T47D (cell line): ENCODE measurements at places on chromosomes 1 and 21.

DNA sequence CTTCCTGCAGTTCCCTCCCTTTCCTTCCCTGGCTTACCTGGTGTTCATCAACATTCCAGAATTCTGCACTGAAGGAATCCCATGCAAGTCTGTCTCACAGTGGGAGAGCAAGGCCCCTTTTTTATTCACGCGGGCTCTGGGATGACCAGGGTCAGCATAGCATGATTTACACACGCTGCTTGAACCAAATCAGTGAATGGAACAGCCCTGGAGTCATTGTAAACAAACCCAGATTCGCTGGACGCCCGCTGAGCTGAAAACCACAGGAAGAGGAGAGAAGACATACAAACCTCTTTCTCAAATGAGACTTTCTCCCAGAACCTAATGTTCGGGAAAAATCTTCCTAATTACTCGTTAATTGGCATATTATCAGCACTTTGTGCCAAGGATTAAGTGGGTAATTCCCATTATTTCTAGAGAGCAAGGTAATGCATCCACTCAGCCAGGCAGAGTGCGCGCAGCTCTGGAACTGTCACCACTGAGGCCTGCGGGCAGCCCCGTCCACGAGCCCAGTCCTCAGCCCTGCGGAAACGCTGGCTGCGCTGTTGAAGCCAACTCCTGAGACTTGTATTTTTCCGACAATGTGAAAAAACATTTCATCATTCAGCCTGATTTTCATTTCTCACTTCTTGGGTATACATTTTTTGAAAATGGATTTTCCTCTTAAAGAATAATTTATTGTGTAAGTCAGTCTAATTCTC lies 140.0 kb downstream of the ETS2 start:
- DNase-seq: no peak

DNA sequence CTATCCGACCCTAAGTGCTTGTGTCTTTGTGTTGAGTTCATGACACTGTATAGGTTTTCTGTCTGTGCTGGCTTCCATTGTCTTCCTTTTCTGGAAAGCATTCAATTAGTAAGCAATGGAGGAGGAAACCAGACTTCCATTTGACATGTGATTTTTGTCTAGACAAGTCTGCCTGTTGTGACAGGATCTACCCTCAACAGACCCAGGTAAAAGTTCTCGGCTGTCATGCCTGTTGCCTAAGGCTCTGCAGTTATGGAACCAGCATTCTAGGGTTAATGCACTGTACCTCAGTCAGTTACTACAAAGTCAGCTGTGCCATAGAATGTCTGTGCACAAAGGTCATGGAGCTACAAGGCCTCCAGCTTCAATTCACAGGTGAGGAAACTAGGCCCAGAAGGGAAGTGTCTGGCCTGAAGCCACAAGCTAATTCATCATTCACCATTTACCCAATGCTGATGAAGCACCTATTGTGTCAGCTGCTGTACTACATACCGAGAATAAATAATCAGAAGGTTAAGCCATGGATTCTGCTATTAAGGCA lies 72.3 kb downstream of the PLPP3 start:
- DNase-seq: no peak

GRCh38 chr1:92502247-92502646 lies 15.5 kb upstream of the GFI1 start:
- DNase-seq: no peak

GRCh38 chr1:58710190-58711085 lies 10.6 kb upstream of the MYSM1 start:
- no peak for DNase-seq

- peak; percentile 88 for DNase-seq
These were observed 15.2 kb downstream of the RIPK4 start for GRCh38 chr21:41751611-41752011.

- no peak for DNase-seq
These were observed 89.0 kb downstream of the PSMG1 start for GRCh38 chr21:39094087-39094780.

DNA sequence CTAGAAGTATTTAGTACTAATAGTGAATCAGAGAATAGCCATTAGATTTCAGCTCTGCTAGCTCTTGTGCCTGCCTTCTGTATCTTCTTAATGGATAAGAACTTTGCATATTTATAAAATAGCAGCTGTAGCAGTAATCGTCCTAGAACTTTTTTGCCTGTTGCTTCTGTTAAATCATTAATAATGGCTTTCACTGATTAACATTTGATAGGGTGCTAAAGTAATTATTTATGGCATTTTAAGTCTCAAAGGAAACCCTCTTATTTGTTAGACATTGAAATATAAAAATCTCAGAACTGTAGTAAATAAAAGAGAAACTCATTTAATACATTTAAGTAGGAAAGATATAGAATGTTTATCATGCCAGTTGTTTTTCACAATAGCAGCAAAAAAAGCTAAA lies 27.0 kb downstream of the SPEN start:
- no peak for DNase-seq

DNA sequence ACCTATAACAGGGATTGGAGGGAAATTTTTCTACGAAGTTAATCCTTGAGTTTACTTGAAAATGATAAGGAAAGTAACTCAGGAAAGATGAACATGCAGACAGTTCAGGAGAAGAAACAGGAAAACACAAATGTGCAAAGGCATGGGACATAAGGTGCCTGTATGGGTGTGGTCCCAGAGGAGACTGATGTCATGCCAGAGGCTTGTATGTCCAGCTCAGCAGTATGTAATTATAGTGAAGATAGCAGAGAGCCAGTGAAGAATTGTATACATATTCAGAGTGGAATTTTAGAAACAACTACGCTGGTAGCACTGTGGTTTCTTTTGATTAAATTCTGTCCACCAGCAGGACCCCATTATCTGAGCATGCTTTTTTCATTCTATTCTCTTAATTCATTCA lies 179.5 kb downstream of the LRRC7 start:
- DNase-seq: no peak

- no peak for DNase-seq
These were observed 83.5 kb downstream of the TOMM20 start for GRCh38 chr1:235045034-235045690.

DNA sequence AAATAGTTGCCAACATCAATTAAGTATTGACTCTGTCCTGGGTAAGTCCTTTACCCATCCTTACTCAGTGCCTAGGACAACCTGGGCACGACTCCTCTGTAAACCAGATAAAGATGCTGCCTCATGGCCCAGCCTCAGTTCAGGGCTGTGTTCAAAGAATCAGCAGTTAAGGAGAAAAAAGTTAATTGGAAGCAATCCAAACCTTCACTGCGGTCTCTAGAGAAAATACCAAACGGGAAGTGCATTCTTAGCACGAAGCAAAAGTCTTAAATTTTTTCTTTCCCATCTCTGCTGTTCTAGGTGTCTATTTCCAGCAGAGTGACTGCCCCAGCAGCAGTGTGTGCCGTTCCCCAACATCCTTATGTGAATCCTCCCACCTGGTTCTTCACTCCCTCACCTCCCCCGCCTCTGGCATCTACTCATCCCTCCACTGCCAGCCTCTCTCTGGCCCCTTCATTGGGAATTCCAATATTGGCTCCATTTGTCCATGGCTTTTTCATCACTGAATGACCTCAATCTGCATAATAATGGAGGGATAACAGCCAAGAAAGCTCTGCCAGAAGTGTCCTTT lies 23.2 kb downstream of the KANK4 start:
- no peak for DNase-seq

- no peak for DNase-seq
These were observed 9.4 kb upstream of the SESN2 start for GRCh38 chr1:28249866-28250295.

DNA sequence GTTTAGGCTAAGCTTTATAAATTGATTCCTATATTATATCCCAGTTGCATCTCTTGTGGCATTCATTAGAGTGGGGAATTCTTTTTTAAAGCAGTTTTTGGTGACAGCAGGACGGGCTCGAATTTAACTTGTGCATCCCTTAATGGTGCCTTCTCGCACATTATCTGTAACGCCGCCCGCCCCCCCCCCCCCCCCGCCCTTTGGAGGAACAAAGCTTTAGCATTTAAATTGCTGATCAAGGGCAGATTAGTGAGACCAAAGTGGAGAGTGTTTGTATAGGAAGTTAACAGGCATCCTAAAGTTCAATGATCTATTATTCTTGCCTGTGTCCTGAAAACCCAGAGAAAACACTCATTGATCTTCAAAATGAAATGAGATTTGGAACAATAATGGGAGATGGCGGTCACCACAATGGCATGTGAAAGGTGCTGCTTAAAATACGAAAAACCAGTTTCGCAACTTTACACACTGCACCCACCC lies 2.2 kb downstream of the LMO4 start:
- no peak for DNase-seq

- DNase-seq: peak; percentile 39
These were observed 51.1 kb upstream of the CFHR3 start for GRCh38 chr1:196723325-196724185.

GRCh38 chr1:192565946-192566345 lies 9.6 kb upstream of the RGS1 start:
- no peak for DNase-seq

DNA sequence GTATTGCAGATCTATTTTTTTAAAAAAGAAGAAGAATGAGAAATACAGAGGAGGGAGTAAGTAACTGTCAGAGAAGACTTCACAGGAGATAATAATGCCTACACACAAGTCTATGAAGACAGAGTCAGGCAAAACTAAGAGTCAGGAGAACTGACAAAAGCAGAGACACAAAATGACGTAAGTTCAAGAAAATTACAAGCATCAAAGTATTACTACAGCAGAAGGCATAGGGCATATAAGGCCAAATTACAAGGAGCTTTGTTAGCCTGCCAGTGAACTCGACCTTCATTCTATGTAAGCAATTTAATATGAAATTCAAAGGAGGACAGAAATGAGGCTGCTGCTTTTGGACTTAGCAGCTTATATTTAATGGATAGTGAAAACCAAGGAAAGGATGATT lies 23.7 kb downstream of the FAF1 start:
- no peak for DNase-seq

DNA sequence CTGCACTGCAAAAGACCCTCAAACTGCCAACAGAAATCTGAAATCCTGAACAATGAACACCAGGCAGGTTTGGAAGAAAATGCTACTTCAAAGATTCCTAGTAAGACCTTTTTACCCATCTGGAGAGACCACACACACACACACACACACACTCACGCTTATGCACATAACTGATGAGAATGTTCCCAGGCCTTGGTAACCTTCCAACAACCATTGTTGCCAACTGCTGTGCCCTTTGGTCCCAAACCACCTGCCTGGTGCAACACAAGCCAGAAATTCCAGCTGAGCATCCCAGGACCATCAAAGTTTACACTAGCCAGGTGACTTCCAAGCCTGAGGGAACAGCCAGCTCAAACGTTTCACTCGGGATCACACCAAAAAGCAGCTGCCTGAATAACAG lies 56.9 kb downstream of the SEC16B start:
- no peak for DNase-seq

DNA sequence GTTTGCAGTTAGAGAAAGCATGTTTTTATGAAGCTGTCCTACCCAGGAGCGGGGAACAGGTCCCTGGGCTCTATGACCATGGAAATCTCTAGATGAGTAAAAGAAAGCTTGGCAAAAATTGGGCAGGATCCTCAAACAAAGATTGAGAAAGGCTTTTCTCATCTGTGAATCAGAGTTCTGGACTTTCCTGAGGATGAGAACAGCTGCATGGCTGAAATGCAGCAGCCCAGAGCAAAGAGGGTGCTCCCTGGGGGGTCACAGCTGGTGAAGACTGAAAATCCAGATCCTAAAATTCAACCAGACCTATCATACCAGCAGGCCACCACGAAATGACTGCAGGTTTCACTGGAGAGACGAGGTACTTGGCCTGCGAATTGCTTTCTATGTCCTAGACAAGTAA lies 65.7 kb upstream of the APP start:
- no peak for DNase-seq

DNA sequence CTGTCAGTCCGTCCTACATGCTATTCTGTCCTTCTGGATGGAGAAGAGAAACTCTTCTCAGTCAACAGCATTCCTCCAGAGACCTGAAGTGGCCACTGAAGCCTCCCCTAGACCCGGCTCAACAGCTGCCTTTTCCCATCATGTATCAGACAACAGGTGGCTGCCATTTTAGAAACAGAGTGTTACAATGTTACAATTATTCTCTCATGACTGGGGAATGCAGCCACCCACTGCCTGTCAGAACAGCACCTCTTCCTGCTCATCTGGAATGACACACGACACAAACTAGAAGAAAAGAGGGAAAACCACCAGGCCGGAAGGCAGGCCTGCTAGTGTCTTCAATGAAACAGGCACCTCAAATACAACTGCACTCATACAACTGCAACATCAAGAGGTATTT lies 105.3 kb downstream of the PGBD5 start:
- no peak for DNase-seq

GRCh38 chr1:184504040-184504954 lies 117.5 kb downstream of the C1orf21 start:
- no peak for DNase-seq

- DNase-seq: no peak
These were observed 71.4 kb downstream of the CC2D1B start for GRCh38 chr1:52294580-52294979.

DNA sequence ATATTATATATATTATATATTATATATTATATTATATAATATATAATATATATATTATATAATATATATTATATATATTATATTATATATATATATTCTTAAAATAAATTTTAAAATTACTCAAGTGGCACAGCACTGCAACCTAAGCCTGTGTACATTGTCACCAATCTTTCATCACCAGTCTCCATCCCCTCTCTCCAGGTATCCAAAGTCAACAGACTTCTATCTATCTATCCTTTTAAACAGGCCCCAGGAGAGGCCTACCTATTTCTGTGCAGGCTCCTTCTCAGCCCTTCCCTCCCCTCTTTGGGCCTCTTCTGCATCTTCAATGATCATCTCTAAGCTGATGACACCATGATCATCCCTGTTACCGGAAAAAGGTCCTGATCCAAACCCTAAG lies 111.7 kb downstream of the RHOU start:
- no peak for DNase-seq

DNA sequence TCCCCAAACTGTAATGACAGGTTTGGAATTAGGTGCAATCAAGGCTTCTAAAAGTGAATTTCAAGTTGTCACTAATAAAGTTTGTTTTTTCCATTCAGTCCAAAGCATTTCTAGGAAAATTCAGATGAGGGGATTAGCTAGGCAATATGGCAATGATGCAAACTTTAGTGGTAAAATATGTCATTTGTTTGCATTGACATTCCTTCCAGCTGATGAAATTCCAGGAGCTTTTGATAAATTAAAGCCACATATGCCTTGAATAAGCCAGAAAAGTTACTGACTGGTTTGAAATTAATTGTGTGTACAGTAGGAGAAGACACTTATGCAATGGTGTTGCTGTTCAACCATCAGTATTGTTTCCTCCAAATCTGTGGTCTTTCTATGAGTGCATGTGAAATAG lies 57.8 kb downstream of the MROH9 start:
- DNase-seq: no peak

- DNase-seq: no peak
These were observed 22.1 kb downstream of the ECHDC2 start for GRCh38 chr1:52899445-52899894.

- no peak for DNase-seq
These were observed 30.1 kb downstream of the EDN2 start for GRCh38 chr1:41454406-41454805.

GRCh38 chr1:25758466-25759070 lies 41.4 kb upstream of the SELENON start:
- no peak for DNase-seq
